ENCODE measurements at places on chromosomes 2 and 18.

DNA sequence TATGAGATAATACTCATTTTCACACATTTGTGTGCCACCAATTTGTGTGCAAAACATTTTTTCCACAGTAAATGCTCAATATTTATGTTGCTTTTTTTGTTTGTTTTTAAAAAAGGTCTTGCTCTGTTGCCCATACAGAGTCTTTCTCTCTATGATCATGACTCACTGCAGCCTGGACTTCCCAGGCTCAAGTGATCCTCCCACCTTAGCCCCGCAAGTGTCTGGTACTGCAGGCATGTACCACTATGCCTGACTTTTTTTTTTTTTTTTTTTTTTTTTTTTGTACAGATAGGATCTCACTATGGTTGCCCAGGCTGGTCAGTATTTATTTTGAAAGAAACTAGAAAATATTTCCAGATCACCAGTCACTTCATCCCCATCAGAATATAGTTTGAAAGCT is 297.8 kb upstream of the GYPC start:
- no peak for DNase-seq

GRCh38 chr2:150963336-150963735 is 298.3 kb downstream of the RBM43 start:
- no peak for DNase-seq

DNA sequence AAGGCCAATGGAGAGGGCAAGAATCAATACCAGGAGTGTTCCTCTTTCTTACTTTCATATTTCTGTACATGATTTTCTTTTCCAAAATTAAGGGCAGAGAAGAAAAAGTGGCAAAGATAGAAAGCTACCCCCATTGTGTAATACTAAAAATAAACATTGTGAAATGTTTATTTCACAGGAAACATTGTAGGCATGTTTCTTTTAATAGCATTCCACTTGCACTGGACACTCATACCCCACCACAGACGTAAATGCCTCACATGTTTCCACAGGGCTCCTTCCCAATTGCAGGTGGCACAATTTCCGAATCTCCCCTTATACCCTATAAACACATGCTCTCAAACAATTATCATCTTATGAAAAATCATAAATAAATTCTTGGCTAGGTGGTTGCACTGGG is 645.1 kb upstream of the SETBP1 start:
- no peak for DNase-seq

DNA sequence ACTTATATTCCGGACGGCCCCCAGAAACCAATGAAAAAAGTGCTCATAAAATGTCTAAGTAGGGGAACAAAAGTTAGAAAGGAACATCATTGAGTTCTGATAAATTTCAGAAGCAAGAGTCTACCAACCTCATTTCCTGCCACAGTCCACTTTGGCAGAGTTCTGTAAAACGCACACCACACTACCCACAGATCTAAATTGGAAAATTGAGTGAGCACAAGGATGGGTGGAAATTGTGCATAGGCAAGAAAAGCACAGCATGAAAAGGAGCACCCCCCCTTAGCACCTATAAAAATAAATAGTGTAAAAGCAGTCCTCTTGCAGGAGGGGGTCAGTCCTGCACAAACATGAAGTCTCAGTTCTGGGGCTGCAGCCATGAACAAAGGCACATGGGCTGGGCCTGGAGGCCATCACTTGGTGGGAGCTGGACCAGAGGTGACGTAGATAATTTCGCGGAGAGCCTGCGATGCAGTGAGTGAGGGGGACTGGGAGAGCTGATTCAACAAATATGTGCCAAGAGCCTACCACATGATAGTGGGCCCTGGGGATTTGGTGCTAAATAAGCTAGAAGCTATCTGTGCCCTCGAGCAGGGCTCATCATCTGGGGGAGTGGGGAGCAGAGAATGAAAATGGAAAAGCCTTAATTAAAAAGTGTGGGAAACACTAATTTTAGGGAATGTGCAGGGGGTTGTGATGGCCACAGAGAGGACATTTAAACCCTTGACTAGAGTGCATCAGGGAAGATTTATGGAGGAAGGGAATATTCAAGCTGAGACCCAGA is 48.9 kb upstream of the SPP2 start:
- no peak for DNase-seq

- DNase-seq, result no peak
Observed at GRCh38 chr2:204061241-204061640, 124.7 kb downstream of the ICOS start.

- DNase-seq, result peak; percentile 83
Observed at GRCh38 chr2:142868229-142868762, 9.2 kb upstream of the KYNU start.

GRCh38 chr2:237824085-237824484 is 25.5 kb downstream of the RBM44 start:
- DNase-seq, result no peak

DNA sequence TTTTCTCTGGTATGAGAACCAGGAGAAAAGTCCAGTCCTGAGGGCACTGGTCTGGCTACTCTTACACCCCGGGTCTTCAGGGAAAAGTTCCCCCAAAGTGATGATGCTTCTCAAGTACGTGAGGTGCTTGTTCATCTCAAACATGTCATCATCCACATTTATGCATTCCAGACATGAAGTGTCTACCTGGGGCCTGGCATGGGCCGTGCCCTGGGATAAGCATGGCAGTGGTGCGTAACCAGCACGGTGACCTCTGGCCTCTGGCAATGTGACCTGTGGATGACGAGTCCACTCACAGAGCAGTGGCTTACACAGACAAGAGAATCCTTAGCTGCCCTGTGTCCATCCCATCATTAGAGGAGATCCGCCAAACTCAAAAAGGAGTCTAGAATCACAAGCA is 74.8 kb upstream of the LGALSL start:
- DNase-seq, result no peak

- DNase-seq, result no peak
Observed at GRCh38 chr2:138640921-138641676, 139.1 kb downstream of the NXPH2 start.

- no peak for DNase-seq
Observed at GRCh38 chr2:72154386-72154975, 6.8 kb upstream of the CYP26B1 start.

DNA sequence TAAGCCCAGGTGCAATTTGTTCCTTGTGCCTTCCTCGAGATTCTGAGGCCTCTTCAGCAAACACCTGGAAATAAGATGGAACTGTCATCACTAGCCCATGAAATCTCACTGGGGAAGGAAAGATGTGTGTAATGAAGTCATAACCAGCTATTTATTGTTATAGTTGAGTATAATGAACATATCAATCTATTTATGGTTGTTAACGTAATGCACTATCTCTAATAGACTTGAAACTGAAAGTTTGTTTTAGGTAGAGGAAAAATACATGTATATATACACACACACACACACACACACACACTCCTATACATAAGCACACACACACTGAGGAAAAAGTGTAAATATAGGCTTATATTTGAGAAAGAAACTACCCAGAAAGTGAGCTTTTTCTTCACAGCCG is 62.8 kb downstream of the UGGT1 start:
- DNase-seq, result no peak

DNA sequence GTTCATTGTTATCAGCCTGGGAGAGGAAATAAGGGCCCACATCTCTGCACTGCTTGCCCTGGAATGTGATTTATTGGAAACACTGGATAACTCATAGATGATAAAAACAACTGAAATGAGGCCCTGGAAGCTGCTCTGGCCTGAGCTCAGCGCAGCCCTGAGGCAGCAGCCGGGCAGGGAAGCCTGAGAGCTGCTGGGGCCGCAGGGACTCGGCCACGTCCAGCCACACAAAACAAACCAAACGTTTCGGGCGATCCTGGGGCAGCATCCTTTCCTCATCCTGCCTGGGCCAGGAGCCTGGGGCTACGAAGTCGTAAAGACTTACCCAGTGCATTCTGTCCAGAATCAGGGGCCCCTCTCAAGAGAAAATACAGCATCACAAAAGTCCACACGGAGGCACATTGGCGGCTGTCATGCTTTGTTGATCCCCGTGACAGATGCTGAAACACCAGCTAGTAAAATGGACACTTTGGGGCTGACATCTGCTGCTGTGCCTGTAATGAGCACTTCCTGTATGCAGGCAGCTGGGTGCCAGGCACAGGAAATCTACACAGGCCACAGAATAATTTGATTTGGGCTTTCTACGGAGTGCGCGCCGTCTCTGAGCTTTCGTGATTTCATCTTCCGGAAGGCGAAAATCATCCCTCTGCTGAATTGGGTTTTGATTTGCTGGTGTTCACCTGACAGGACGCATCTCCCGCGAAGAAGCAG is 250.6 kb downstream of the EIPR1 start:
- no peak for DNase-seq

GRCh38 chr2:133842446-133842845 is 274.2 kb upstream of the NCKAP5 start:
- DNase-seq, result no peak

- DNase-seq, result peak; percentile 84
Observed at GRCh38 chr2:126656431-126657147, 631 bp downstream of the GYPC start.

DNA sequence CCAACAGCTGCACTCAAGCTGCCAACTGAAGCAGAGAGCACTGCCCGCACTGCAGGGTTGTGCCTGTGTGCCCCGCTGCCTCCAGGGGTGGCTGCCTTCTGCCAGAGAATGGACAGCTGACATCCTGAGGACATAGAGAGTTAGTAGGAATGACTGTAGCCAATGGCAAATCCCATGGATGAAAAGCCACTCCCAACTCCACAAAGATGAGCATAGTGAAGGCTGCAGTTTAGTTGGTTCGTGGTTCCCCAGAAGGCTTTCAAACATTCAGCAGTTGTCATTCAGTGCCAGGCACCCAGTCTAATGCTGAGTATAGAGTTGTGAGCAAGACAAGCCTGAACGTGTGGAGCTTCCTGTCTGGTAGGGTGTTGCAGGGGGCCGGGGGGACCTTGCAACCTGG is 30.3 kb downstream of the GYPC start:
- DNase-seq, result no peak

GRCh38 chr2:42987112-42987922 is 194.9 kb upstream of the HAAO start:
- no peak for DNase-seq

- DNase-seq, result no peak
Observed at GRCh38 chr18:22871809-22872525, 61.2 kb upstream of the RBBP8 start.

DNA sequence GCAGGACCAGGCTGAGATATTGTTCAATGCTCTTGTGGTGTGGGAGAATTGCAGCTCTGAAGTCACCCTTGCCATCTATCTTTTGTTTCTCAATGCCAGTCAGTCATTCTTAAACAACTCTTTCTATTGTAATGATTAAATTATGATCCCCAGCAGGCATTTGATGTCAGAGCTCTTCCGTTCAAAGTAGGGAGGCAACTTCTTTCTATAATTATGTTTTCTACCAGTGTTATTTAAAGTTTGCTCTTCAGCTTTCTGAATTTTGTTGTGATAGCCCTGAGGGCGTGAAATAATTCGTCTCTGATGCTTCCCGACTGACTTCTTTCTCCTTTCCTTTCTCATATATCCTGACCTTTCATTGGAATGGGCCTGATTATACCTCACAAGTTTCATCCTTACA is 161.4 kb upstream of the KLHL14 start:
- no peak for DNase-seq

- no peak for DNase-seq
Observed at GRCh38 chr2:86492048-86492453, 50.9 kb downstream of the KDM3A start.

GRCh38 chr2:20577495-20578235 is 73.2 kb downstream of the HS1BP3 start:
- peak; percentile 79 for DNase-seq

DNA sequence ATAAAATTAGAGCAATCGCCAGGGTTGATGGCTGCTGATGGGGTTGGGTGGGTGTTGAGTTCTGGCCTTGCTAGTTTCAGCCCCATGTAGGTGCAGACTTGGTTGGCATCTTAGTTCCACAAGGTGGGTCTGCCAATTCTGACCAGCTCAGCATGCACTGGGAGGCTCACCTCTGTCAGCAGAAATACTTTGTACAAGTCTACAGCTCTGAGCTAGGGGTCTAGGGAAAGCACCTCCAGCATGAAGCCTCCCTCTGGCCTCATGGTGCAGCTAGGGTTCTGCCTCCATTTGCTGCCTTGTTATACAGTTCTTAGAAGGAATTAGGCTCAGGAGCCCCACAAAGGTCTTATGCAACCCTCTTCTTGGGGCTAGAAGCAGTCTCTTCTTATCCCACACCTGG is 278.9 kb upstream of the HDAC4 start:
- DNase-seq, result no peak

- DNase-seq, result no peak
Observed at GRCh38 chr2:233094614-233095013, 34.5 kb downstream of the INPP5D start.

All from aorta (tissue), 5 donors.